NCI-H524 treated with DMSO at 0.1 percent for 48 hours (cell line): ENCODE measurements at places on chromosomes 13 and 19.

GRCh38 chr13:28558567-28558966 lies 63.6 kb upstream of the FLT1 start:
- DNase-seq, result no peak

- no peak for DNase-seq
Measured at GRCh38 chr19:19471682-19472081, 43.7 kb downstream of the TSSK6 start.

DNA sequence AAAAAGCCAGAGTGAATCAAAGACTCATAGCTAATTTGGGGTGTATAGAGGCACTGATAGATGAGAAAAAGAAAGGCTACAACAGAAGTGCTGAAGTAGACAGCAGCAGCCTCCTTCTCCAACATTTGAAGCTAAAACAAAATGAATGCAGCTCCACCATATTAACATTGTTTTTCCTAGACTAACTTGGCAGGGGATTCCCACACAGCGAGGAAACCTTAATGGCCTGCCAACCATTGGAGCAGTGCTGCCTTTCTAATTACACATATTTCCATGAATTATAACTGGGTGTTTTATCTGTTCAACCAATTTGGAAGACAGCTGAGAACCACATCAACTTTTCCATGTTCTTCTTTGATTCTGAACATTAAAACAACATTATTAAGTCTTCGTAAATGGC lies 478.6 kb downstream of the LIG4 start:
- no peak for DNase-seq

DNA sequence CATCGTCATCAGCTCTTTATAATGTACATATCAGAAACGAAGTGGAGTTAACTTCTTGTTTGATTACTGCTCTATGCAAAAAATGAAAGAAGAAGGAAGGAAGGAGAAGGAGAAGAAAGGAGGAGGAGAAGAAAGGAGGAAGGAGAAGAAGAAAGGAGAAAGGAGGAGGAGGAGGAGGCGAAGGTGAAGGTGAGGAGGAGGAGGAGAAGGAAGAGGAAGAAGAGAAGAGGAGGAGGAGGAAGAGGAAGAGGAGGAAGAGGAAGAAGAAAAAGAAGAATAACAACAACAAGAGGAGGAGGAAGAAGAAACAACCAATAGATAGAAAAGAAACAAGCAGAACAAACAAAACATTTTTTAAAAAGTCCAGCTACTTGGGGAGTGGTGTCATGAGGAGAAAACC lies 13.1 kb downstream of the NUFIP1 start:
- DNase-seq, result no peak

DNA sequence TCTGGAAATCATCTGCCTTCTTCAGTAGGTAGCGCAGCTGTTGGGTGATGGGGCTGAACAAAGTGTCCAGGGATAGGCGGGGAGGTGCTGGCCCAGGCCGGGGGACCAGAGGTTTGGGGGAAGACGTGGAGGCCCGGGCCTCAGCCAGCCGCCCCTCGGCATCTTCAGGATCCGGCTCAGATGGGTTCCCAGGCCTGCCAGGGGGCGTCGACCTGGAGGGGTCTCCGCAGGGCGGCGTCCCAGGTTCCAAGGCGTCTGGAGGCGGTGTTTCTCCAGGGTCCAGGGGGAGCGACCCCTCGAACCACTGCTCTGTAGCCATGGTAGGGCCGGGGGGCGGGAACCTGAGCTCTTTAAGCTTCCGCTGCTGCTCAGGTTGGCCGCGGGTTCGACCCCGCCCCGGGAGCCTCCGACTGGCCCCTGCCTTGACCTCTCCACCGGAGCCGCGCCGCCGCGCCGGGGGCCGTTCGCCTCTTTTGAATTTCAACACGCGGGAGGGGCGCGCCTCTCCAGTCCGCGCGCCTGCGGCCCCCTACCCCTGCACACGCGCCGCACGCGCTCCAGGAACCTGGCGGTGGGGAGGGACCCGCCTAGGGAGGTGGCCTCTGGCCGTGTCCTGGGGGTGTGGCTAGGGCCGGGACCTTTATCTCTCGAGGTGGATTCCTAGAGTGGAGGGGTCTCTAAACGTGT lies at the start of gene C19orf67:
Gene C19orf67 (minus strand): TSS at position 475 of the 687 bp plus-strand sequence. CDS start 156 bp downstream, at position 319.
- no peak for DNase-seq

- no peak for DNase-seq
Measured at GRCh38 chr19:9431475-9431874, 3.9 kb downstream of the ZNF266 start.

DNA sequence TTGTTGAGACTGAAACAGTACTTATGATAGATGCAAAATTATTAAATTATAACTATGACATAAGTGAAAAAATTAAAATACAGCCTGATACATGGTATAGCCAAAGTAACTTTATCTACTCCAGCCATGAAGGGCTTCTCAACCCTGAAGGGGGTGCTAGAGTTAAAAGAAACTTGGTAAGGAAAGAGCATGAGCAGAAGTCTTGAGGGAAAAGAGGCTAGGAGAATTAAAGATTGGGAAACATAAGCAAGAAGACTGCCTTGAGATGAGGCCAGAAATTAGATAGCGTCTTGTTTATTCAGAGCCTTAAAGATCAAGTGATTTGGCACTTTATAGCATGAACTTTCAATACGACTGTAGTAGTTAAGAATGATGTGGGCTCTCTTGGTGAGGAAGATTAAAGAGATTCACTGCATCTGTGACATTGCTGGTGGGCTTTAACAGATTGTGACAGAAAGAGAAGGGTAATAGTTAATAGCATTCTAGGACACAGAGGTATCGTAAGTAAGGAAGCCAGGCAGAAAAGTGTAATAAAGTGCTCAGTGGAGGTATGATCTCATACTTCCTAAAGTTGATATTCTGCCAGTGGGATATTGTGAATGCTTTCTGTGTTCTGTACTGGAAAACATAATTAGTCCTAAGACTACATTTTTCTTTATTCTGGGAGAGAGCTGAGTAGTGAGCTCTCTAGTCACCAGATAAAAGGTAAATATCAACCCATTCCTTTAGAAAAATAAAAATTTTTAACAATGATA lies 385.4 kb upstream of the PRR20A start:
- no peak for DNase-seq

GRCh38 chr19:53908935-53909415 lies at the start of gene CACNG7:
CACNG7 (plus strand) TSS chr19:53909278; CDS start chr19:53912832, 3,554 bp downstream.
- no peak for DNase-seq

- no peak for DNase-seq
Measured at GRCh38 chr19:55621205-55621672, 3.1 kb downstream of the ZNF784 start.
